T47D (cell line): ENCODE measurements at places on chromosomes 2 and 18.

GRCh38 chr2:33077844-33078243, 131.1 kb downstream of the LTBP1 start:
- DNase-seq: no peak

DNA sequence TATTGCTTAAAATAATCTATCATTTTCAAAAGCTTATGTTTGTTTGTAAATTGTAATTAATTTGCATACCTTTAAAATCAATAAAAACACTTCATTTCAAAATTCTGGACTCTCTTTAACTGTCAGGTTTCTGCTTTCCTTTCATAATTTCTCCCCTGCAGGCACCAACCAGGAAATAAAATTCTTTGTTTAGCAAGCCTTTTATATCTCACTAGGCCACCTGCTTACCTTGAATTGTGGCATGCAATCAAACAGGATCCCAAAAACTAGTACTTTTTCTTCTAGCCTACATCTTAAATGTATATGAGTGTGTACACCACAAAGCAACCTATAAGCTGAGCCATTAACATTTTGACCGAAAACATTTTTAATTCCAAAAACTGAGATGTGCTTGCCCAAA, 233.1 kb downstream of the NR4A2 start:
- DNase-seq: no peak

DNA sequence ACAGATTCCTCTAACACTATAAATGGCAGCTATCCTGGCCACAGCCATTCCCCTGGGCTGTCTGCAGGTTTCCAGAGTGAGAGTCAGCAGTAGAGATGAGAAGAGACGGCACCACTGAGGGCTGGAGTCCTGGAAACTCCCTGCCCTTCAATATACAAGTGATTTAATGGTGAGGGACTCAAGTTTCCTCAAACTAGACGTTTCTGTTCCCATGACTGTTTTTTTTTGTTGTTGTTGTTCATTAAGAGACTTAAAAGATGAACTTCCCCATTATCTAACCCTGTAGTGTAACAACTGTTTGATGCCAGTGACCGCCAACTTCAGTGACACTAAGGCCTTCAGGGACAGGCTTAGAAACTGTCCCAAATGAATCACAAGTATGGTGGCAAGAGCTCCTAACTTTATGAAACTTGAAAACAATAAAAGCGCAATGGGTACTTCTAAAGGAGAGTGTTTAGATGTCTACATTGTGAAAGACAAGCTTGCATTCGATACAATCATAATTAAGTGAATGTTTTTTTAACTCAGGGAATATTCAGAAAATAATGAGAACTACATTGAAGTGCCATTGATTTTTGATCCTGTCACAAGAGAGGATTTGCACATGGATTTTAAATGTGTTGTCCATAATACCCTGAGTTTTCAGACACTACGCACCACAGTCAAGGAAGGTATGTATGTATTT, 34.0 kb downstream of the IL1R2 start:
- no peak for DNase-seq

GRCh38 chr2:189252991-189253675, 73.6 kb upstream of the COL5A2 start:
- DNase-seq: no peak

DNA sequence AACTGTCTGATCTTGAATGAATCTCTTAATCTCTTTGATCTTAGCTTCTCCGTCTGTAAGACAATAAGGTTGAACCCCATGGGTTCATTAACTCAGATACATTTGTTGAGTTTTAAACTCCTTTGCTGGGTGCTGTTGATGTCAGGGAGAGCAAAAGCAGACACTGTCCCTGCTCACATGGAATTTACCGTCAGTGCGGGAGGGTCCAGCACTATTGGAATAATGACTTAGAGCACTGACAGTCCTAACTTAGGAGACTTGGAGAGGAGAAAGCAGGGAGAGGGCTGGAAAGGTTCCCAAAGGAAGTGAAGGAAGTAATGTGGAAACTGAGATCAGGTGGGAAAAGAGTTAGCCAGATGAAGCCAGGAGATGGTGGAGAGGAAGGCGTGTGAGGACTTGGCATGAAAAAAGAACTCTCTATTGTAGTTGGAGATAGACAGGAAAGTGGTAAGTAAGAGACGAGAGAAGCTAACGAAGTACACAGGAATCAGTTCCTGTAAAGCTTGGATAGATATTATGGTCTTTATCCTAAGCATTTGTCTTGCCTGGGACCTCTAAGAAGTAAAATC, 141.4 kb upstream of the SERTAD2 start:
- DNase-seq: no peak

DNA sequence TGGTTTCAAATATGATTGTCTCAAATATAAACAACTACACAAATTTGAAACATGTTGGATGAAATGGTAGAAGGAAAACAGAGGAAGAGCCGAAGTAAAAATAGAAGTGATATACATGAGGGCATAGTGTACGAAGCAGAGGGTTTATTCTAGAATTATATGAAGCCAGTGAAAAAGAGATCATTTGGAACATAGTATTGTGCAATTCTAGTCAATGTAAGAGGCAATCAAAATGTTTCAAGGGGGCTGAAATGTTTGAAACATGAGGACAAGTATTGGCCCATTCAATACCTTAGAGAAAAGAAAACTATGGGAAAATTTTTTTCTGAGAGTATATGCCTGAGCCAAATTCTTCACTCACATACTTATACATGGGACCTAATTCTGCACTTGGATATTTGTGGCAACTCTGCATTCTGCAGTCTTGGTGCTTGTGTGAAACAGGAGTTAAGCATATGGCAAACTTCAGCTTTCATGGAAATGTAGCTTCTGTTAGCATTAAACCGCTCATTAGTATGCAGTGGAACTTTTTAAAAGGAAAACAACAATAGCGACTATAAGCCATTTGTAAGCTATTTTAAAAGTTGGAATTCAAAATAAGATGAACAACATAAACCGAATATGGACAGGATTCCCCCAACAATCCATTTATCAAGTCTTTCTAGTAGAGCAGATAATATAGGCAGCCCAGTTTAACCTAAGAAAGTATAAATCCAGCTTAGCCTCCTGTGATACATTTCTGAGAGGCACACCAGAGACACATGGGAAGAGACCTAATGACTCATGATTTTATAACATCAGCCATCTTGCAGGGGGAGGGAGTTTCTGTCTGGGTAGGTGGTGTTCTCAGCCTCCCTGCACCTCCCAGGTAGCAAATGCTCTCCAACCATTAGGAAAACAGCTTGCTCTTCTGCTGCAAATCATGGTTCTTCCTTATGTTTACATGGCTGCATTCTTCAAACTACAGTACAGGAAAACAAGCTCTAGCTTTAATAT, 197.8 kb downstream of the PAX3 start:
- DNase-seq: no peak
